ENCODE measurements at places on chromosomes 5 and 9.

DNA sequence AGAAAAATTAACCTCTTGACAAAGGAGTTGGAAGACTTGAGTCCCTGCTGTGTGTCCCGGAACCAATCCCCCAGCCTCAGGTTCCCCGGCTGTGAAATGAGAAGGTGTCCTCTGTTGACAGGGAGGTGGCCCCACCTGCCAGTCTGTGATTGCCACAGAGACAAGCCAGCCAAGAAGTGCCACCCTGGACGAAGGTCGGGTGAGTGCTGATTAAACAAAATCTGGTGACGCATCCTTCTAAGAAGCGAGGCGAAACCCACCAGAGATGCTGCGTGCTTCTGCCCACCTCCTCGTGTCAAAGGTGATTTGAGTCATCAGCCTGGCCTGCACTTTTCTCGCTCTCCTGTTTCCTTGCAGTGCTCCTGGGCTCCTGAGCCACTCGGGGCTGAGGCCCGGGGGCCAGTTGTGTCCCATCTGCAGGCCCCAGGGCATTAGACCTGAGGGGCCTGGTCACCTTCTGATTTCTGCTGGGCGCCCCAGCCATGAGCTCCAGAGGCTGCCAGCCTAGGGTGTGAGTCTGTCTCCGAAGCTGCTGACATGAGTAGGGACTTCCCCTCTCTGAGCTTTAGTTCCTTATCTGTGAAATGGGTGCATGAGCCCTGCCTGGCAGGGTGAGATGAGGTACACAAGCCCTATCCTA lies 28.7 kb downstream of the NEK6 start:
- DNase-seq = no peak

DNA sequence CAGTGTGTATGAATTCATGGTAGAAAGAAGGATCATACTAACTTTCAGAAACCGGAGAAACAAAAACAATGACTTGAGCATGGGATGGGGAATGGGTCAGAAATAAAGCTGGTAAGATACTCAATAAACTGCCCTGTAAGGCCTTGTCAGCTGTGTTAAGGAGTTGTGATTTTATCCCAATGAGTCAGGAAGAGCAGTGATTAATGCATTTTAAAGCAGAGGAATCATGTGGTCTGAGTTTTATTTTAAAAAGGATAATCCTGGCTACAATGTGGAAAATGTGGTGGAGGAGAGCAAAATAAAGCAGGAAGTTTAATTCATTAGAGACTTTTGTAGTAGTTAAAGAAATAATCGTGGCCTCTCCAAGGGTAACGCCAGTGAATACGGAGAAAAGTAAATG lies 28.7 kb downstream of the DHX29 start:
- DNase-seq = no peak

DNA sequence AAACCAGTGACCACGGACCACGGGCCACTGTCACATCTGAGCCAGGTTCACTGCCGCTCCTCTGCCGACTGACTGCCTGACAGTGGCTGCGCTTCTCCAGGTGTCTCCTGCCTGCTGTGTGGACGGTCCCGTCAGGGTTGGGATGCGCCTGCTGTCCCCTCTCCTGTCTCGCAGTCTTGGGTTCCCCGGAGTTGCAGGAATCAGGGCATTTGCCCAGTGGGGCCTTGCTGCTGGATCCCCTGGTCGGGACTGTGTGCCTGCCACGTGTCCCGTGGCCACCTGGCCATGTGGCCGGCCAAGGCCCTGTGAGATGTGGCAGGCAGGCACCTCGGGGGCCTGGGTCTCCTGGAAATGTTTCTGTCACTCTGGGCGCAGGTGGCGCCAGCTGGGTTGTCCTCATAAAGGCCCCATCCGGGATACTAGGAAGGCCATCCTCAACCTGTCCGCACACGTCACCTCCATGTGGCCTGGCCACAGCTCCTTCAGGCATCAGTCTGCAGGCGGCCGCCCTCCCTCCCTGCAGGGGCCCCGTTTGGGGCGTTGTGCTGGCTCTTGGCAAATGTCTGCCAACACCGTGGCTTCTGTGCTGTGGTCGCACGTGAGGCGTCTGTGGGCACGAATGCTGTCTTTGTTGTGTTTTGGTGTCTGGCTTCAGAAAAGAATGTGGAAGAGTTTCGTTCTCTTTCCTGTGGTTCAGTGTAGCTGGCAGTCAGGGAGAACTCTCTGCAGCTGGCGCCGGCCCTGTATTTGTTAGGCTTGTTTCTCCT lies 6.4 kb upstream of the TOR4A start:
- DNase-seq = no peak

GRCh38 chr9:89304834-89305188 lies 6.2 kb upstream of the CKS2 start:
- DNase-seq = no peak

DNA sequence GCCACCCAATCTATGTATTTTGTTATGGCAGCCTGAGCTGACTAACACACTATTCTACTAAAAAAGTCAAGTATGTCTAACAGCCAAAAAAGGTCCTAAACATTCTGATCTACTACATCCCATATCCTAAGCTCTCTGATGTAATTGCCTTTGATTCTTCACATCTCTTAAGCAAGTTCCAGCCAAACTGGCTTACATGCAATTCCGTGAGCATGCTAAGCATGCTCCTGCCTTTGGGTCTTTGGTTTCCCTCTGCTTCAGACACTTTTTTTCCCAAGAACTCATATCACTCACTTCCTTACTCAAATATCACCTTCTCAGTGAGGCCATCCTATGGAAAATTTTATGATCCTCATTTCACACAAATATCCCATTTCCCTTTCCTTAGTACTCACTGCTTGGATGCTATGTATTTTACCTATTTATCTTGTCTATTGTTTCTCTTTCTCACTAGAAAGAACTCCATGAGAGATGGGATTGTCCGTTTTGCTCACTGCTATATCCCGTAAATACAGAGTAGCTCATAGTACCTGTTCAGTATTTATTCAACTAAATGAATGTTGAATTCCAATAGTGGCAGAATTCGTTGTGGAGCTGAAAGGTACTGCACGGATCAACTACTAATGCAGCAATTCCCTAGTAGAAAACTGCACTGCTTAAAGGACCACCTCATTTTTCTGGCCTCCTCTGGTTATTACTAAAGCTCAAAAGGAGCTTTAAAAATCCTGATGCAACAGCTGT lies 2.3 kb upstream of the SLC12A2 start:
- peak; percentile 21 for DNase-seq

DNA sequence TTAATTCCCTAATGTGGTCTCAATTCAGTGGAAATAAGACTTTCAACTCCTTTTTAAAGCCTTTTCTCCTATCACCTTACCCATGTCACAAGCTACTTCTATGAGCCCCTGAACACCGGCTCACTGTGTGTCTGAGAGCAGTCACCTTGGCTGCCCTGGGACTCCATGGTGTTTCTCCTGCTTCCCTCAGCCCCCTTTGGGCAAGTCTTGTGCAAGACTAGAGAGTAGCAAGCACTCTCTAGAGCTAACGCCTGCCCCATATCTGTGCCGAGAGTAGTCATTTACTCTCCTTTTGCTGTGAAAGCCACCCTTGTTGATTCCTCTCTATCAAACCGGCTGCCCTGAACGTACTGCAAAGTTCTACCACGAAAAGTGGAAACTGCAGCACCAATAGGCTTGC lies 77.9 kb upstream of the DAB2 start:
- DNase-seq = no peak

Measured in NCI-H2227 treated with DMSO at 0.1 percent for 48 hours (cell line).